Adrenal gland (tissue), 19 donors: ENCODE measurements at places on chromosomes 5 and 9. TPM values are rescaled to one million over a fixed set of nuclear protein-coding genes. Genes with fewer than 3 reads are reported as not detected.

Gene SHOC1
- polyA plus RNA-seq = 3.0 TPM

Gene CTNNAL1
- polyA plus RNA-seq = 280 TPM

Gene FOXD4L3
- 0.03 TPM for polyA plus RNA-seq

Gene KIF4B
- polyA plus RNA-seq = not detected

Gene GARIN3
- polyA plus RNA-seq = not detected

Gene GABRA6
- polyA plus RNA-seq = not detected

Gene DRD1
- polyA plus RNA-seq = 0.09 TPM

Gene BARHL1
- polyA plus RNA-seq = not detected

Gene HAVCR2
- 7.4 TPM for polyA plus RNA-seq

Gene FGF1
- polyA plus RNA-seq = 0.57 TPM

Gene DUSP1
- polyA plus RNA-seq = 107 TPM

Gene LHX3
- not detected for polyA plus RNA-seq

Gene SMIM33
- not detected for polyA plus RNA-seq

Gene FCHSD1
- polyA plus RNA-seq = 53.9 TPM
